Mucosa of gallbladder (tissue), 1 donor: ENCODE measurements at places on chromosomes 5 and 9.

DNA sequence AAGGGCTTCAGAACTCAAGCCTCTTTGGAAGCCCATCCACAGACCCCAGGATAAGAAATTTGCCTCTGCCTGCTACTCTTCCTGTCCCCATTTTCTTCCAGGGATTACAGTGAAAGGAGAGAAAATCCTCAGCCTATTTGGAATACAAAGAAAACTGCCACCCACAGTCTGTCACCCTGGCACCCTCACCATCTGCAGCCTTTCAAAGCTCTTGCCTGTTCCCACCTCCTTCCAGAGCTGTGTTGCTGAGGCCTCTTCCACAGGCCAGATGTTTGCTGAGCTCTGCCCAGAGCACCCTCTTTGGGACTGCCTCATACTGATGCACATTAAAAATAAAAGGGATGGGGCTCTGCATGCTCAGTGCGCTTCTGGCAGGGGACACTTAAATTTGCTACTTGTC, 35.9 kb upstream of the TAF1L start:
- no peak for DNase-seq

- DNase-seq: no peak
These were observed 593.7 kb upstream of the KLF4 start for GRCh38 chr9:108083160-108083750.

GRCh38 chr9:127585161-127585819, 26.8 kb upstream of the STXBP1 start:
- DNase-seq: no peak

DNA sequence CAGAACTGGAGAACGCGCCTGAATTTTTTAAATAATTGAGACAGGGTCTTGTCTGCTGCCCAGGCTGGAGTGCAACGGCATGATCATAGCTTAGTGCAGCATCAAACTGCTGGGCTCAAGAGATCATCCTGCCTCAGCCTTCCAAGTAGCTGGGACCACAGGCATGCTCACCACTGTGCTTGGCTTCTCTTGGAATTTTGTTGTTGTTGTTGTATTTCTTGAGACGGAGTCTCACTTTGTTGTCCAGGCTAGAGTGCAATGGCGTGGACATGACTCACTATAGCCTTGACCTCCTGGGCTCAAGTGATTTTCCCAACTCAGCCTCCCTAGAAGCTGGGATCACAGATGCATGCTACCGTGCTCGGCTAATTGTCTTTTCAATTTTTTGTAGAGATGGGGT, 58.4 kb upstream of the DAB2IP start:
- no peak for DNase-seq

DNA sequence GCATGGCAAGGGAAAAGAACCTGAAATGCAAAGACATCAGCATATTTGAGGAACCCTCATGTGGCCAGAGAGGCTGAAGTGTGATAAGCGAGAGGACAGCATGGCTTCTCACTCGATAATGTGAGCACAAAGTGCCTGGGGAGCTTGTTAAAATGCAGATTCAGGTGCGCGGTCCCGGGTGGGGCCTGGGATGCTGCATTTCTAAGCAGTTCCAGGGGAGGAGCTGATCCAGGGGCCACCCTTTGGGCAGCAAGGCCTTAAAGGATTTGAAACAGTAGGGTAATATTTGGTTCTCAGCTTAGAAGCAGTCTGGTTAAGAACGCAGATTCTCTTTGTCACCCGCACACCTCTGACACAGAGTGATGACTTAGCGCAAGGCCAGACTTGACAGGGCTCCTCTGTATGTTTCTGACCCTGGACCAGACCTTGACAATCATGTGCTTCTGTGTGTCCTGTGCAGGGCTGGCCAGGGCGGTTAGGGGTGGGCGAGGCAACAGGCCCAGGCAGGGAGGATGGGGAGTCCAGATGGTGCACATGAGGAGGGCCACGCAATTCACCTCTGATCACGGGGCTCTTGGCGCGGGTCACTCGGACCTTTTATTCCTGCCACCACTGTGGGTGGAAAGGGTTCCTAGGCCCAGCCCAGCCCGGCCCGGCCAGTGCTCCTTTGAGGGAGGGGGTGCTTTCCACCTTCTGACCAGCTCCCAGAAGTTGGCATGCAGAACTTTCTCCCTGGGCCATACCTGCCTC, 62.8 kb upstream of the TBC1D2 start:
- no peak for DNase-seq

DNA sequence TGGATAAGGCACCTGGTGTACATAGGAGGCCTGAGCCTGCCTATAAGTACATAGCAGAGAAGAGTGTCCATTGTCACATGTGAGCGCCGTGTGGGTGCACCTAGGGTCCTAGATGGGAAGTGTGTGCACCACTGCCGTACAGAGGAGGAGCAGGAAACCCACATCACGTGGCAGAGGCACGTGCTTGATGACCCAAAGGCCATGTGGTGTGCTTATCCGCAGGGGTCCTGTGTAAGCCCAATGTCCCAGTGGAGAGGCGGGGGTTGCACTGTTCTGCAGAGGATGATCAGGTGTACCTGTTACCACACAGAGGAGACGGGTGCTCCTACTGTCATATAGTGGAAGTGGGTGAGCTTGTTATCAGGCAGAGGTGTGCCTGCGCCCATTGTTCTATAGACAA, 354.1 kb upstream of the IRX2 start:
- DNase-seq: no peak

DNA sequence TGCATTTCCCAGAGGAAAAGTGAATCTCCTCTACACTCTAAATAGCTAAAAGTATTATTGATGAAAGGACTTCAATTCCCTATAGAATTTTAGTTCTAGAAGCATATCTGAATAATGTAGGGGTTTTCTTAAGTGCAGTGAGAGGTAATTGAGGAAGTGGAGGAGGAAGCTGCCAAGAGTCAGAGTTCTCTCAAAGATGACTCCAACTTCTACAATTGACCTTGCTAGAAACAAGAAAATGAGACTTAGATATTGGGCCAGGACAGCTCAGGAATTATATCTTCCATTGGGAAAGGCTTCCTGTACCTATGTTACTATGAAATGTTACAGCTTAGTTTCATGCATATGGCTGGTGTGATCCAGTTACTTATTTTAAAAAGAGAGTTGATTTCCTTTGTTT, 10.4 kb upstream of the F2R start:
- no peak for DNase-seq

GRCh38 chr9:79889369-79889768, 317.6 kb downstream of the TLE4 start:
- DNase-seq: no peak

DNA sequence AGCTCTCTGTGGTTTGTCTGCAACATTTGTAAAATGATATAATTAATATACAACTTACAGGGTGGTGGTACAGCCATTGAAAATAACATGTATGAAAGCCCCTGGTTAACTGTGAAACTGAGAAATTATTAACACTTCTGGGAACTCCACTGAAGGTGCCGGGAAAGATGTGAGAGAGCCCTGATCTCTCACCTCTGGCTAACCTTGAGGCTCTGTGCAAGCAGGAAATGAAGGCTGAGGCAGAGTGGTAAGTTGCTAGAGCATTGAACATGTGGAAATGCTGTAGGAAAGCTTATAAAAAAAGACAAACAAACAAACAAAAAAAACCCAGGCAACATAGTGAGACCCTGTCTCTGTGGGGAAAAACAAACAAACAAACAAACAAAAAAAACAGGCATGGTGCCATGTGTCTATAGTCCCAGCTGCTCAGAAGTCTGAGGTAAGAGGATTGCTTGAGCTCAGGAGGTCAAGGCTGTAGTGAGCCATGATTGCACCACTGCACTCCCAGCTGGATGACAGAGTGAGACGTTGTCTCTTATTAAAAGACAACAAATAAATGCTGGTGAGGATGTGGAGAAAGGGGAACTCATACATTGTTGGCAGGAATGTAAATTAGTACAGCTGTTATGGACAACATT, 7.5 kb downstream of the CATSPER3 start:
- no peak for DNase-seq

DNA sequence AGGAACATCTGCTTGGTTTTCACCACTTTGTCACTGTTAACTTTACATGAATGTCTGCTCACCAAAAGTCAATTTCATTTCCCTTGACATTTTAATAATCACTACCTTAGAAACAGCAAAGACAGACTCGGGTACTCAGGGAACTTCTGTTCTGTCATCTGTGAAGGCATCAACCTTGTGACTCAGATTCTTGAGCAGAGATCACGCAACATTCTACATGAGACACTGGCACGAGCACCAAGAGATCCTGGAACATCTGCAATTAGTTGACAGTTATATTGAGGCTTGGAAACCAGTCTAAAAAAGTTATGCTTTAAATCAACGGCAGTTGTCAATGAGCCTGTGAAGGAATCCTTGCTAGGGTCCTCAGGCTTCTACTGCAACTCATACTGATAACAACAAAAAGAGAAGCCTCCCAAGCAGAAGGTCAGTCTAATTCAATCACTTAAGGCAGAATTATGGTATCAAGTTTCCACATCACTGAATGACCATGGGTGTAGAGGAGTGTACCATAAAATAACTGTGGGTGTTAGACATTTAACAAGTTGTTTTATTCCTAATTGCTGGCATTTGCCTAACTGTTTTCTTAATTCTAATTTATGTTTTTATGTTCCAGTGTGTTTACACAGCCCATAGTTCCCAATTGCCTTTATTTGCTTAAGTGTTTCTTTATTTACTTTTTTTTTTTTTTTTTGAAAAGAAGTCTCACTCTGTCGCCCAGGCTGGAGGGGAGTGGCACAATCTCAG, 3.3 kb upstream of the PBX3 start:
- DNase-seq: no peak

DNA sequence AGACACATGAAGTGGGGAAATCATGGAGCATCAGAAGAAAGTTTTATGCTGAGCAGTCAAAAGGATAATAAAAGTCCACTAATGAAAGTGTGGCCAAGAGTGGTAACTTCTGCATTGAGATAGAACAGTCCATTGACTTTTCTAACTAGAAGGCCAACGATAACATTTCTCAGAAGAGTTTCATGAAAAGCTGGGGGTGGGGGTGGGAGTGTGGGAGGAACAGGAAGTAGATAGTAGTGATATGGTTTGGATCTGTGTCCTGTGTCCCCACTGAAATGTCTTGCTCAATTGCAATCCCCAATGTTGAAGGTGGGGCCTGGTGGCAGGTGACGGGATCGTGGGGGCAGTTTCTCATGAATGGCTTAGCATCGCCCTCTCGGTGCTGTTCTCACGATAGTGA, 36.2 kb upstream of the SNAPC3 start:
- DNase-seq: no peak

DNA sequence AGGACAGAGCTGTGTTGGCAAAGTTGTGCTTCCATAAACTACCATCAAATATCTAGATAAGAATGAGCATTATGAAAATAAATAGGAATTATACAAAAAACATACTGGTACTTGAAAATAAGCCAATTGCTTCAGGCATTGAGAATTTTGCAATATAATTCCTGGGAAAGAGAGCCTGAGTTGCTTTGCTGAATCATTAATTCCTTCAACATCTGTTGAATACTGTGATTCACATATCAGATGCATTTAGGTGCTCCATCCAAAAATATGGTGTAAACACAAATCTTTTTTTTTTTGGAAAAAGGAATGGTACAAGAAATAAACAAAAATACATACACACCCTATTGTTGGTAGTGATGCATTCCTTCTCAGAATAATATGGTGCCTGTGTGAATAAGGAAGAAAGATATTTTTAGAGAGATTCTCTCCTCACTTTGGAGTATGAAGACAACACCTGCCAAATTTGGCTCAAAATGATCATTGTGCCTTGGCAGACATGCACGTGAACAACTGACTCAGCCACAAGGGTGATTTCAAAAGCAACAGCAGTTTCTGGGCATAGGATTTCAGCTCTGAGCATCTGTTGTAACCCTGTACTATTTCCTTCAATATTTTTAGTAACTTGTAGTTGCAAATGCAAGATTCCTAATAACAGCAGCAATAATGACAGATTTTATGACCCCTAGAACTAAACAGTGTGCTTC, 96.7 kb downstream of the CAVIN4 start:
- DNase-seq: no peak

DNA sequence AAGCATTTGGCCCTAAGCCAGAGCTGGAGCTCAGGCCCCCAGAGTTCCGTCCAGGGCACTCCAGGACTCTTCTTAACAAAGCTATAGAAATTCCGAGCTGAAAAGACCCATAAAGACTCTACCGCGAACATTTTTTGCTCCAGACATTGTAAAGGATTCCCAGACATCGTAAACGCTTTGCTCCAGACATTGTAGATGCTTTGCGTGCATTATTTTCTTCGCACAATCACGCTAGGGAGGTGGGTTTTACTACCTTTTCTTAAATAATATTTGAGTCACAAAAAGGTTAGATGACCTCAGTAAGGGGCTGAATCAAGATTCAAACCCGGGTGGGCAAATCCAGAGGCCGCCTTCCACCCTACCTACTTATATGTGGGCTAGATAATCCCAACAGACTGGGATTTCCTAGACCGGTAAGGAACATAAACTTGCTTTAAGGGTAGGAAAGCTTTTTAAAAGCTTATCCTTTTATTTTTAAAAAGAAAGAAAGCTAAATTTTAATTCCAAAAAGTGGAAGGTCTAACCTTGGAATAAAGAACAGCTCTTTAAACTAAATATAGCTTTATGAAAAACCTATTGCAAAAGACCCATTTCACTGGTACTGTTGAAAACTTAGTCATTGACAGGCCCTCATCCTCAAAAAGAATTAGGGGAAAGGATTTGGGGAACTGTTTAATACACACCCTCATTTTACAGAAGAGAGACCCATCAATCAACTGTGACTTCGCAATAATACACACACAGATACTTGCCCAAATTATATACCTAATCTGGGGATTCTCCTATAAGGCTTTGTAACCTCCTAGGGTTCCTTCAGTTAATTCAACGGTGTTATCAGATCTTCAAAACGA, 822 bp upstream of the TNIP1 start:
- no peak for DNase-seq

DNA sequence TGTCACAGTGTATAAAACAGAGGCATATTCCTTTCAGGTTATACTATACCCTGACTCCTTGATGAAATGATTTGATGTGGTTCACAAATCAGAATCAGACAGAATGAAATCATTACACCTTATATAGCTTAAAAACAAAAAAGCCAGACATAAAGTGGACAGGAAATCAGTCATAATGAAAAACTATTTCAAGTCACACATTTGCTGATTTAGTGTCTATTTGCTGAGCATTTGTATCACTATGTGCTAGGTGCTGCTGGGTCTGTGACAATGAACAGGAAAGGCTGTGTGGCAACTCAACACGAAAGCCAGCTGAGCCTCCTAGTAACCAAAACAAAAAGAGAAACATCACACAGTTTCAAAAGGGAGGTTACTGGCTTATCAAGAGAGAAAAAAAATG, 194.0 kb downstream of the EFNA5 start:
- no peak for DNase-seq

GRCh38 chr9:111890334-111890733, 6.3 kb upstream of the UGCG start:
- no peak for DNase-seq

- DNase-seq: no peak
These were observed 124.9 kb upstream of the RPS23 start for GRCh38 chr5:82403026-82403425.

- DNase-seq: peak; percentile 58
These were observed 96.5 kb downstream of the ARHGAP26 start for GRCh38 chr5:142866563-142867275.

GRCh38 chr9:69324549-69325401, at the start of gene ENTREP1:
TSS of gene ENTREP1 (plus strand) at chr9:69325215. CDS start at chr9:69325310, 95 bp downstream.
- peak; percentile 75 for DNase-seq
